GM12865 (cell line): ENCODE measurements at places on chromosomes 7 and 10.

GRCh38 chr7:84261509-84261908, 66.9 kb upstream of the SEMA3A start:
- no peak for DNase-seq

DNA sequence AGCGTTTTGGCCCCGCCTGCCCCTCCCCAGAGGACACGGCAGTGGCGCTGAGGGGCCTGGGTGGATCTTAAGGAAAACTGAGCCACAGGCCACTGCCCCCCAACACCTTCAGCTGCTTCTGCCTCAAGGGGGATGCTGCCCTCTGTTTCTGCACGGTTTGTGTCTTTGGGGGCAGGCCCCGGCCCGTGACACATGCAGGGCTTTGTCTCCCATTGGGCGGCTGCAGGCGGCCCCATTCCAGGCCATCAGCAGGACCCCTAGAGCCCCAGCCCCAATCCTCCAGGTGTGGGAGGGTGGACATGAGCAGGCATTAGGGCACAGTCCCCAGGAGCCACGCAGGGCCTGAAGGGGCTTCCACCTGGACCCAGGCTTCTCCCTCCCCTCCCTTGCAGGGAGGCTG, 25.3 kb upstream of the PPP2R2D start:
- no peak for DNase-seq

- no peak for DNase-seq
Measured at GRCh38 chr10:66983475-66983818, 57.6 kb downstream of the LRRTM3 start.

DNA sequence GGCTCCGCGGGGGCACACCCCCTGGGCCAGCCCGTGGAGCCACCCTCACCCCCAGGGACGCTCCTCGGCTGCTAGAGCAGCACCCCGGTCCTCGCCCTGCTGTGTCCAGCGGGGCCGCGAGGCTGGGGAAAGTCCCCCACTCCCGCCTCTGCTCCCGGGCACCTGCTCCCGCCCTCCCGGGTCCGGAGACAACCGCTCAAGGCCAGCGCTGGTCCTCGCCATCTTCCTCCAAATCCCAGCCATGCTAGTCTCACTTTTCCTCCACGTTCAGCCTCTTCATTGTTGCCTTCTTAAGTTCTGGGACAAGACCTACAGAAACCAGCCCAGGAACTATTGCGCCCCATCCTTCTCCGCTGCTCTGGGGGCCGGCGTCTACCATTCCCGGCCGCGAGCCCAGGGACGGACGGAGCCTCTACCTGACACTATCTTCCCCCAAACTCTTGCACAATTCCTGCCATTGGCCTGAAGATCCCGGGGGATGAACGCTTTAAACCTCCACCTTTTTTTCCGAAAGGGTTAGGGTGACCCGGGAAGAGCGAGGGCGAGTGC, 4.8 kb upstream of the KCP start:
- DNase-seq, result no peak

- DNase-seq, result no peak
Measured at GRCh38 chr7:120028636-120029035, 244.3 kb upstream of the KCND2 start.

- peak; percentile 43 for DNase-seq
Measured at GRCh38 chr7:2109936-2110609, 122.7 kb downstream of the MAD1L1 start.

DNA sequence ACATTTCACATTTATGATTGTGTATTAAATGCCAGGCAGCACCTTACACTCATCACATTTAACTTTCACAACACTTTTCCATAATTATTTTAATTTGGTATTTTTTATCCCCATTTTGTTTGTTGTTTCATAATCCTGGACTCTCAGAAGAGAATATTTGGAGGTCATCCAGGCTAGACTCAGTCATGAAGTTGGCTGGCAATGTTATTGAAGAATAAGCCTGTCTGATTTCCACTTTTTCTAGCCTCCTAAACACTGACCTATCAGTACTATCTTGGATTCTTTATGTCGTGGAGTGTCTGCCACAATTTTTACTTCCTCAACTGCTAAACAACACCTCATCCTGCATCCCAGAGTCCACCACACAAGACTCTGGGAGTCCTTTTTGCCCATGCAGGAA, 372.3 kb upstream of the NRP1 start:
- no peak for DNase-seq

DNA sequence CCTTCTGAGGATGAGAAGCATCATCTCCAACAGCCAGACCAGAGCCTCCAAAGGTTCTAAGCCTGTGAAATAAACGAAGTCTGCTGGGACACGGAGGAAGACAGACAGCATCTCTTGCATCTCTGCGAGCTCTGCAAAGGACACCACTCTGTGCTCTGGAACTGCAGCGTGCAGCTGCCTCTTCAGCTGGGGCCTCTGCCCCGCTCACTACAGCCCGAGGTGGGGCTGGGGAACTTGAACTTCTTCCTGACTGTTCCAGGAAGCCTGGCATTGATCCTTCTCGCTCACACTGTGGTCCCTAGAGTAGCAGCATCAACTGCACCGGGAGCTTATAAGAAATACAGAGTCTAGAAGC, 163.3 kb downstream of the USP6NL start:
- no peak for DNase-seq

DNA sequence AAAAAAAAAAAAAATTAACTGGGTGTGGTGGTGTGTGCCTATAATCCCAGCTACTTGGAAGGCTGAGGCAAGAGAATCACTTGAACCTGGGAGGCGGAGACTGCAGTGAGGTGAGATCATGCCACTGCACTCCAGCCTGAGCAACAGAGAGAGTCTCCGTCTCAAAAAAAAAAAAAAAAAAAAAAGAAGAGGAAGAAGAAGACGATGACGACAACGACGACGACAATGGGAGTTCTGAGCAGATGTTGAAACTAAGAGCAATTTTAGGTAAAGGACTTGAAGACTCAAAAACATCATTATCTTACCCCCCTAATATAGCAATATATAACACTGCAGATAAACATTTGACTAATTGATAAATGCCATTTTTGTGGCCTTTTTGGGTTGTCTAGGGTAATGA, 39.5 kb upstream of the PPP1R17 start:
- no peak for DNase-seq

- DNase-seq, result no peak
Measured at GRCh38 chr7:121459148-121459547, 63.0 kb upstream of the FAM3C start.

DNA sequence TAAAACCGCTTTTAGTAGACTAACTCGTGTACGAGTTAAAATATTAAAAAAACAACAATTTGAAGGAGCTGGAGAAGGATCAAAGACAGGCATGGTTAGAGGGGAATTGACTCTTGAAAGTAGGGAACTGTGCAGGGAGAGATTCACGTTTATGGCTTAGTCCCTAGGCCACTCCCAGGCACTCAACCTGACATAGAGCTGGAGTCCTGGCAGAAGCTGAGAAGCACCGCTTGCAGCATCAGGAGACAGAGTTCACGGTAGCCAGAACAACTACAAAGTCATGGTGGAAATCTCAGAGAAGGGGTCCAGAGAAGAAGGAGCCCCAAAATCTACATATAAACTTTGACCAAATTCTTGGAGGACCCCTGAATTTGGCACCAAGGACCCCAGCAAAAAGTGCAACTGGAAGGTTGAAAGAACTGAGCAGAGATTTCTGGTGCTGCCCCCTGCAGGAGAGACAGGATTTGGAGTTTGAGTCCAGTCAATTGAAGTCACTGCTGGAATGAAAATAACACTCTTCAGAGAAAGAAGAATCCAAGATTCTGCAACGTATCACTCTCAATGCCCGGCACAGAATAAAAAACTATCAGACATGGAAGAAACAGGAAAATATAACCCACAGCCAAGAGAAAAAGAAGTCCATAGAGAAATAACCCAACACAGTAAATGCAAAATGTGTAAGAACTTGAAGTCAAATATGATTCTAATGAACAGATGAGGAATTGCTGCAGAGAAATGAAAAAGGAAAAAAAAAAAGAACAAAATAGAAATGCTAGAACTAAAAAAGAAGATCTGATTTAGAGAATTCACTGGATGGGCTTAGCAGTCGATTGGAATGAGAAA, 493.3 kb upstream of the PODXL start:
- DNase-seq, result peak; percentile 32

GRCh38 chr7:83366629-83367028, 203.9 kb upstream of the PCLO start:
- no peak for DNase-seq

GRCh38 chr7:26156451-26157420, 4.7 kb downstream of the NFE2L3 start:
- DNase-seq, result peak; percentile 89

- DNase-seq, result no peak
Measured at GRCh38 chr7:65509368-65510186, 135.9 kb downstream of the ZNF92 start.

DNA sequence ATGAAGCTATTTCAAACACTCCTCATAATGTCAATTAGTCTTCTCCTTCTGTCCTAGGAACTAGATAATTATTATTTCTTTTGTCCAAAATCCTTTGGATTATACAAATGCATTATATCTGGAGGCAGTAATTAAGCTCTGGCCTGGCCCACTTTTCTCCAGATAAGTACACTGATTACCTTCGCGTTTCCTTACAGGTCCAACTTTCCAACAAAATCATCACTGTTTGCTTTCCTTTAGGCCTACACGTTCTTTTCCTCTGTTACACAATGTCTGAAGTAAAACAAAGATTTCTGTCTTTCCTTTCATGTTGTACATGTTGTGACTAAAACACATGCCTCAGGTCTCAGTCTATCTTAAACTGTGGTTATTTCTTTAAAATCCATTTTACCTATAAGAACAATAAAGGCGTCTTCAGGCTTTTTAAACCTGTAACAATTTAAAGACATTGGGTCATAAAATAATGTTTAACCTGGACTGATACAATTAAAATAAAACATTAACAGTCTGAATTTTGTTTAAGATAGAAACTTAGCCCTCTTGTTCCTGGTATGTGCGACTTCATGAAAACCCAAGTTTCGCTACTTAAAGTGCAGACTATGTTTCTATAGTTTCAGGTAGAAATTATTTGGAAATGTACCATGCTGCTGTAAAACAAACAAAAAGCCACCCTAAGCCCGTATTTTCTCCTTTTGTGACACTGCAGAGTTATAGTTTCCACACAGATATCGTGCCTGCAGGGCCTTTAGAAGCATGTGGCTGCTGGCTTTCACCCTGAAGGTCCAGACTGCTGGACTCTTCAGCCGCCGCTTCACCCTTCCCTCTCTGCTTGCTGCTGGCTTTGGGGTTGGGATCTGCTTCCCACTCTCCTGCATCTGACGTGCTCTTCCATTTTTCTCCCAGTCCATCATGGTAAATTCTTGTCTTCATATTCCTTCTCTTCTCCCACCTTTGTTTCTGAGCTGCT, 381.7 kb downstream of the DPP6 start:
- DNase-seq, result no peak

DNA sequence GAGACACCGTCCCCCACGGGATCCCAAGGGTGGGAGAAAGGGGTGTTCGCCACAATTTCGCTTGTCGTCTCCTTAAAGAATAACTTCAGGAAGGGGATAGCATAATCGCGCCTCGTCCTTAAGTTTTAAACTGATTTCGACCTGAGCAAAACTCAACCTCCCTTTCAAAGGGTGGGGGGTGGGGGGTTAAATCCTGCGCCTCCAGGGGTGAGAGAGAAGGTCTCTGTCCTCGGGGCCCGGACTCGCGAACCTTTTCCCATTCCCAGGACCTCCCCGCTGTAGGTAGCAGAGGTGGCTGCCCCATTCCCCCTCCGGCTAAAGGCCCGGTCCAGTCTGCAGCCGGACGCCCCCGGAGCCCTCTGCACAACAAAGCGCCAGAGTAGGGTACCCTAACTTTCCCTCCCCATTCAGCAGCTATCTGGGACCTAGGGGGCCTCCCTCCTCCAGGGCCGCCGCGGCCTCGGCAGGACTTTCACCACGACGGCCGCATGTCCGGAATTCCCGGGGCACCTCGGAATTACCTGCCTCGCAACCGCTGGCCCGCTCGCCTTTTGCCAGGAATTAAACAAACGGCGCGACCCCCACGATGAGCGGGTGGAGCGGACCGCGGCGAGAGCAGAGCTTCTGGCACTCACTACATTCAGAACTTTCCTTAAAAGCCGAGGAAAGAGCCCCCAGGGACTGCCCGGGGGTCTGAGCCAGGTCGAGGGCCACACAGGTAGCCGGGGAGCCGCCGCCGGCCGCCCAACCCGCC, 1.7 kb downstream of the CDK6 start:
- DNase-seq, result peak; percentile 22

- DNase-seq, result no peak
Measured at GRCh38 chr10:118926903-118927302, 102.6 kb upstream of the NANOS1 start.

GRCh38 chr10:27285093-27285492, 44.5 kb upstream of the ACBD5 start:
- DNase-seq, result peak; percentile 59

- DNase-seq, result no peak
Measured at GRCh38 chr10:129417870-129418269, 49.2 kb upstream of the MGMT start.

GRCh38 chr10:44761076-44761475, 150.1 kb upstream of the TMEM72 start:
- DNase-seq, result no peak

DNA sequence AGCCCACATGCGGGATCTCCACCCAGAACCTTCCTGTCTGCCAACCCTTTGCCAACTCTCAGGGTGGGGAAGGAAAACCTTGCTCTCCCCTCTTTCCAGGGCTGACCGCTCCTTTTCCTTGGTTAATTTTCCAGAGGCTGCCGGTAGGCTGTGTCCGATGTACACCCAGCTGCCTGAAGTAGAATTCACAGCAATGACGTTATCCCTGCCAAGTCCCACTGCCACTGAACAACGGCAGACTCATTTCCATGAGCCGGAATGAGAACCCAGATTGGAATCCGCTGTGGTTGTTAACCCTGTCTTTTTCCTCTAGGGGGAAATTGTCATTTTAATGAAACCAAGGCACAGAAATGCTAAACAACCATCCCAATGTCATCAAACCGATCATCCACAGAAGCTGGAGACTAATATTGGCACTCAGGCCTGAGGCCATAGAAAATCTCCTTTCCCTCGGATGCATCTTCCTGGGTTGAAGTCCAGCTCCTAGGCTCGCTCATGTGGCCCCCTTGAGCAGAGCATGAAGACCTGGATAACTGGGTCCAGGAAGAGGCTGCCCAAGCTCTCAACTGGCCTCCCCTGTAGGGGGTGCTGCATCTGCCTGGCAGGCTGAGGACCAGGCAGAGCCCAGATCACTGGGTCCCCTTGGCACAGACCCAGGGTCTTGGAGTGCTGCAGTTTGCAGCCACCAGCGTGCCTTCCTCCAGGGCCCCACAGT, 30.4 kb downstream of the KLRG2 start:
- no peak for DNase-seq

GRCh38 chr7:44046321-44047061, 2.0 kb downstream of the DBNL start:
- peak; percentile 82 for DNase-seq

DNA sequence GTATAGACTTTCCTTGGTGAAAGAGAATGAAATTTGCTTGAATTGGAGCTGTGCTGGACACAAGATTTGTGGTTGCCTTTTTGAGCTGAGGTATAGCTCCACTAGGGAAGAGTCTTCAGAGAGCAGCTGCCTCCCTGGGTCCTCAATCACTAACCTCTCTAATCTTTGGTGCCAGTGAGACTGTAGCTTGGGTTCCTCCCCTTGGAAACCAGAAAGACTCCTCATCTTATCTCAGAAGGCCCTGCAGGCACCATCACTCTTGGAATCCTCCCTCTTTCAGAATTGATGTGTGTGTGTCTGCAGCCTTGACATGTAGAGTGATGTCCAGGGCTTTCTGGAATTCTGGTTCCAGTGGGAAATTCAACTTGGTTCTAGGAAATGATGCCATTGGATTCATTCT, 426.5 kb downstream of the RPS24 start:
- DNase-seq, result no peak

- DNase-seq, result no peak
Measured at GRCh38 chr10:78980815-78981214, 88.0 kb upstream of the ZMIZ1 start.
